ENCODE measurements at places on chromosomes 2 and 18. TPM values are rescaled to one million over a fixed set of nuclear protein-coding genes. Genes with fewer than 3 reads are reported as not detected.

- no peak overlapping the region for H3K4me3 ChIP-seq
- H3K27me3 ChIP-seq, result no peaks in the 10 kb centered on the region
- no peak overlapping the region for H3K27ac ChIP-seq
- no peaks in the 10 kb centered on the region for H3K4me1 ChIP-seq
- no peaks in the 10 kb centered on the region for H3K36me3 ChIP-seq
- DNase-seq, result no peak
Measured at GRCh38 chr18:23422751-23423418, 30.2 kb upstream of the RIOK3 start.

DNA sequence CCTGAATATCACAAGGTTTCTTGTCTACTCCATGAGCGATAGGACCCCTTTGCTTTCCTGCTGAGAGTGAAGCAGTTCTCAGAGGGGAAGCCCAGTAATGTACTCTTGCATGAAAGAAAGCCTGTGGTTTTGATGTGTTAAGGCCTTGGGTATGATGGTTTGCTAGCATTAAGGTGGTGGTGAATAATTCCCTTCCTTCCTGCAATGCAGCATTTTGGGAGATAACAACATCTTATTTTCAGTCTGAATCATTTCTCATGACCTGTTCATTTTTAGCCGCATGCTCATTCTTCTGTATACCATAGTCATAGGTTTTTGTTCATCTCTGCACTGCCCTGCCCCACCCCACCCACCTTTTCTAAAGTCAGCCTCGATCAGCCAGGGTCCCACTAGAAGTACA lies 66.2 kb downstream of the HNMT start:
- no peaks in the 10 kb centered on the region for H3K27me3 ChIP-seq
- DNase-seq, result no peak
- H3K4me1 ChIP-seq, result no peaks in the 10 kb centered on the region
- no peak overlapping the region for H3K4me3 ChIP-seq

DNA sequence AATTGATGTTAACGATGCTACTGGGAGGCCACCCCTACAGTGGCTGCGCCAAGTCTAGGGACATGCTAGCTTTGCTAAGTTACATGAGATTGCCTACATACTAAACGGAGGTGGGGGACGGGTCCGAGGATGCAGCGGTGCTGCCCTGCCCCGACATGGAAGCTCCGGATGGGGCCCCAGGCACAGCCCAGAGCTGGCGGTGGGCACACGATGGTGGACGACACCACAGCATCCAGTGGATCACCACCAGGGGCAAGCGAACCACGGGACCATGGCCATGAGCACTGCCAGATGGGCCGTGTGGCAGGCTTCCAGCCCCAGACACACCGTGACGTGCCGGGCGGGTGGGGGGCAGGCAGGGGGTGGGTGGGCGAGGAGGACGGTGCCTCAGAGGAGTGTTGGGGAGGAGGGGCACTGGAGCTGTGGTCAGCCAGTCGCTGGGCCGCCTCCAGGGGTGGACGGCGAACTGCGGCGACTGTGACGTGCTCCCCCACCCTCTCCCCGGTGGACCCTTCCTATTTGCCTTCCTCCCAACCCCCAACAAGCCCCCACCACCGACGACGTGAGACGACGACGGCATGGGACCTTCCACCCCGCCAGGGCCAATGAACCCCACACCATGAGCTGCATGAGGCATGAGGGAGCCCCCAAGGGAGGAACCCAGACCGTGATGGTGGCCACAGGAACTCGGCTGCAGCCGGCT lies 90.6 kb upstream of the ANKRD30BL start:
- H3K36me3 ChIP-seq, result no peaks in the 10 kb centered on the region
- no peak overlapping the region for H3K4me3 ChIP-seq
- DNase-seq, result no peak
- H3K27ac ChIP-seq, result no peak overlapping the region

- H3K4me1 ChIP-seq, result no peaks in the 10 kb centered on the region
- no peak overlapping the region for H3K4me3 ChIP-seq
- H3K27me3 ChIP-seq, result no peaks in the 10 kb centered on the region
- no peak for DNase-seq
Measured at GRCh38 chr2:142872882-142873724, 4.4 kb upstream of the KYNU start.

DNA sequence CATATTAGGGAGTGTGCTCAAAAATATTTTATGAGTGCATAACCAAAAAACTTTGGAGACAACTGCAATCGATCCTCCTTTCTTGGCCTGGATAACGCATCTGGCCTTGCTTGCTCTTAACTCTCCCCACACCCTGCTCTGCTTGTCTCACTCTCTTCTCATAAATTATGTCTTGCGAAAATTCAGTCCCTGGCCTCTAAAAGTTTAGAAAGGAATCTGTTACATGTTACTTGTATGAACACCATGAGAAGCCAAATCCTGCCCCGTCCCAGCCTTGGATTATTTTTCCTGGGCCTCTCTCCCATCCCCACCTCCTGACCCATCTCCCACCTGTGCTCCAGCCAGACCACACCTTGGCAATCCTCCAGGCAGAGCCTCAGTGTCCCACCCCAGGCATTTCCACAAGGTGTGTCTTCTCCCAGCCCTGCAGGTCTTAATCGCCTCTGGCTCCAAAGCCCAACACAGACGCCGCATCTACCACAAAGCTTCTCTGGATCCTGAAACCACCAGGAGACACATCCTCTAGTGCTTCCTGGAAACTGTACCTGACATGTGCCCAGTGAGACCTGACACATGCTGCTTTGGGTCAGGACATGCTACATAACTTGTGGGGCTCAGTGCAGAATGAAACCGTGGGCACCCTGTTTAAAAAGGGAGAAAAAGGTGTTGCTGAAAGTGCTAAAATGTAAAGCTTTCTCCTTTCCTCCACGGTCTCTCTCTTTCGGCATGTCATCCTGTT lies 99.6 kb upstream of the ST3GAL5 start:
- H3K27me3 ChIP-seq, result no peaks in the 10 kb centered on the region
- DNase-seq, result no peak
- no peaks in the 10 kb centered on the region for H3K36me3 ChIP-seq

- no peak overlapping the region for H3K4me3 ChIP-seq
- DNase-seq, result no peak
- H3K27ac ChIP-seq, result no peak overlapping the region
- H3K27me3 ChIP-seq, result no peaks in the 10 kb centered on the region
Measured at GRCh38 chr2:128371648-128372345, 53.1 kb upstream of the HS6ST1 start.

DNA sequence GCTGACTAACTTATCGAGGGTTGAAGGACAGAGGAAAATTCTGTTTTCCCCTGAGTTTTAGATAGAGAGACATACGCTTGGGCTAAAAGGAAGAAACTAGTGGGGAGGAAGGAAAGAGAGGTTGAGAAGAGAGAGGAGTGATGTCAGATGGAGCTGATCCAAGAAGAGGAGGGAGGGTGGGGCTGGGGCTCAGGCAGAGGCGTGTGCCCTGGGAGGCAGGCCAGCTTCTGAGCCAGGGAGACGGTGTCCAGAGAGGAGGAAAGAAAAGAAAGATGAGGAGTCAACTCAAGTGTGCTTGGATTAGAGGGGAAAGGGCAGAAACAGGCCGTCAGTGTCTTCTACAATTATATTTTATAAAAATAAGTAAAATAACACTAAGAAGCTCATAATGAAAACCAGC lies 56.2 kb downstream of the EMILIN2 start:
- DNase-seq, result peak; percentile 75
- H3K36me3 ChIP-seq, result no peaks in the 10 kb centered on the region
- no peaks in the 10 kb centered on the region for H3K27me3 ChIP-seq
- H3K4me1 ChIP-seq, result peaks cover 23% of the 10 kb centered on the region

GRCh38 chr2:234107861-234108260 lies 57.4 kb downstream of the SPP2 start:
- no peak overlapping the region for H3K4me3 ChIP-seq
- no peak for DNase-seq
- no peak overlapping the region for H3K27ac ChIP-seq
- H3K27me3 ChIP-seq, result no peaks in the 10 kb centered on the region
- H3K4me1 ChIP-seq, result no peaks in the 10 kb centered on the region

- H3K36me3 ChIP-seq, result no peaks in the 10 kb centered on the region
- H3K4me3 ChIP-seq, result no peak overlapping the region
- DNase-seq, result no peak
Measured at GRCh38 chr18:33716061-33716683, 138.2 kb downstream of the ASXL3 start.

GRCh38 chr18:33212363-33212762 lies 228.2 kb downstream of the CCDC178 start:
- DNase-seq, result no peak
- H3K27ac ChIP-seq, result no peak overlapping the region
- no peak overlapping the region for H3K4me3 ChIP-seq
- H3K36me3 ChIP-seq, result no peaks in the 10 kb centered on the region

GRCh38 chr2:39545957-39546356 lies 108.9 kb upstream of the MAP4K3 start:
- H3K27me3 ChIP-seq, result no peaks in the 10 kb centered on the region
- H3K36me3 ChIP-seq, result no peaks in the 10 kb centered on the region
- H3K27ac ChIP-seq, result no peak overlapping the region
- H3K4me1 ChIP-seq, result no peaks in the 10 kb centered on the region
- no peak for DNase-seq

DNA sequence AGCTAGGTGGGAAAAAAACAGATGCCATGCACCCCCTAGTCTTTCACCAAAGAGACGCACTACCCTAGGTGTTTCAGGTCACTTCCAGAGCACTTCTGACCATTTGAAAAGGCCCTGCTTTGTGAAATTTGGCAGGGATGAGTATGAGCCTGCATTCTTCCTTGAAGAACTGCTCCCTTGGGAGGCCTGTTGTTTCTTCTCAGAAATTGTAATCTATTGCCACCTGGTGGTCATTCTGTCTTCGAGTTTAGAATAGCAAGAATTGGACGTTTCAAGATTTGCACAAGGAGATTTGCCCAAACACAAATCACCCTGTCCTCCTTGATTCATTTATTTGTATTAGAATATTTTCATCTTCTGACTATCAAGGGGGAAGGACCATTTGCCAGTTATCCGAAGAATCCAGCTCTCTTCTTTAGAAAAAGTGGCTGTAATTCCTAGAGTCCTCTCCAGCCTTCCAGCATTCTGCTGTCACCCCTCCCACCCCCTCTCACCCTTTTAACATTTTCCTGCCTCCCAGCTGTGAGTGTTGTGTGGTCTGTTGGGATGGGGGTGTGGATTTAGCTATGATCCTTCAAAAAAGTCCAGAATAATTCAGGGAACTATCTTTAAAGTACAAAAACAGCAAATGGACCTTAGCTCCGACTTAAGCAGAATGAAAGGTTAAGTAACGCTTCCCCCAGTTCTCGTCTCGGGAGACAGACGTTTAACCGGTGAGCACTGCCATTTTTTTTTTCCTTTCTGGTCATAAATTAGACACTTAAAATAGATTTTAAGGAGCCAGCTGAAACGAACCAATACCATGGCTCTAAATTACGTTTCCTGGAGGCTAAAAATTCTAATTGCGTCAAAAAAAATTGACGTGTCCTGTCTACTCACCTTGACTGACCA lies 3.7 kb upstream of the GAD1 start:
- H3K4me3 ChIP-seq, result no peak overlapping the region
- H3K4me1 ChIP-seq, result peaks cover 20% of the 10 kb centered on the region
- DNase-seq, result peak; percentile 69
- no peaks in the 10 kb centered on the region for H3K36me3 ChIP-seq
- H3K27me3 ChIP-seq, result no peaks in the 10 kb centered on the region
- H3K27ac ChIP-seq, result no peak overlapping the region

GRCh38 chr2:135843671-135844070 lies 6.7 kb upstream of the LCT start:
- no peak overlapping the region for H3K4me3 ChIP-seq
- DNase-seq, result no peak
- H3K27me3 ChIP-seq, result no peaks in the 10 kb centered on the region

GRCh38 chr2:127149384-127149783 lies 42.4 kb upstream of the BIN1 start:
- H3K27me3 ChIP-seq, result no peaks in the 10 kb centered on the region
- peaks cover 9% of the 10 kb centered on the region for H3K4me1 ChIP-seq
- H3K36me3 ChIP-seq, result no peaks in the 10 kb centered on the region
- H3K27ac ChIP-seq, result no peak overlapping the region
- no peak overlapping the region for H3K4me3 ChIP-seq
- DNase-seq, result no peak

- no peaks in the 10 kb centered on the region for H3K27me3 ChIP-seq
- no peak for DNase-seq
- no peak overlapping the region for H3K27ac ChIP-seq
- H3K4me1 ChIP-seq, result no peaks in the 10 kb centered on the region
- H3K36me3 ChIP-seq, result no peaks in the 10 kb centered on the region
Measured at GRCh38 chr2:11444737-11445136, 21.2 kb downstream of the E2F6 start.

- H3K4me1 ChIP-seq, result no peaks in the 10 kb centered on the region
- no peaks in the 10 kb centered on the region for H3K27me3 ChIP-seq
- no peak overlapping the region for H3K27ac ChIP-seq
- H3K36me3 ChIP-seq, result no peaks in the 10 kb centered on the region
- no peak for DNase-seq
Measured at GRCh38 chr2:235966396-235966795, 201.8 kb downstream of the GBX2 start.

GRCh38 chr18:52995875-52996274 lies 655.9 kb downstream of the DCC start:
- no peak for DNase-seq
- no peak overlapping the region for H3K27ac ChIP-seq
- H3K4me3 ChIP-seq, result no peak overlapping the region
- no peaks in the 10 kb centered on the region for H3K36me3 ChIP-seq
- H3K4me1 ChIP-seq, result no peaks in the 10 kb centered on the region

DNA sequence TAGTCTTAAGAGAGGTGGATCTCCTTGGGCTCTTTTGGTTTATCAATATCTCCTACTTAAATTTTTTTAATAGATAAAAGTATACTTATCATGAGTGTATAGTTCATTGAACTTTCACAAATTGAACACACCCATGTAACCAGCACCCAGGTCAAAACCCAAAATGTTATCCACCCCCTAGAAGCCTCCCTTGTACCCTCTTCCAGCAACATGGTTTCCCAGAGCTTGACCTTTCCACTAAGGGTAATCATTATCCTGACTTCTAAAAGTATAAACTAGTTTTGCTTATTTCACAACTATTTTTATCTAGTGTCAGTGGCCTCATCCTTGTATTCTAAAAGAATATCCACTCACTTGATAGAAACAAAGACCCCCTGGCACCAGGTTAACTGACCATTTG lies 106.8 kb downstream of the MDH1 start:
- H3K27me3 ChIP-seq, result no peaks in the 10 kb centered on the region
- H3K36me3 ChIP-seq, result no peaks in the 10 kb centered on the region
- H3K4me3 ChIP-seq, result no peak overlapping the region
- DNase-seq, result no peak

- H3K36me3 ChIP-seq, result no peaks in the 10 kb centered on the region
- no peak for DNase-seq
- no peaks in the 10 kb centered on the region for H3K27me3 ChIP-seq
- H3K27ac ChIP-seq, result no peak overlapping the region
Measured at GRCh38 chr2:236916651-236917050, 169.0 kb upstream of the COPS8 start.

GRCh38 chr18:59802031-59802430 lies 97.8 kb upstream of the PMAIP1 start:
- H3K27me3 ChIP-seq, result no peaks in the 10 kb centered on the region
- no peaks in the 10 kb centered on the region for H3K4me1 ChIP-seq
- no peaks in the 10 kb centered on the region for H3K36me3 ChIP-seq
- no peak overlapping the region for H3K4me3 ChIP-seq
- no peak for DNase-seq

NEU2 gene
- not detected for total RNA-seq

UBXN2A gene
- 11.9 TPM for total RNA-seq

CDCA7 gene
- 14.6 TPM for total RNA-seq

AKAIN1 gene
- not detected for total RNA-seq

SFT2D3 gene
- total RNA-seq, result 13.2 TPM

Data from testis (tissue), 5 donors.